ENCODE measurements at places on chromosomes 13 and 19. TPM values are rescaled to one million over a fixed set of nuclear protein-coding genes. Genes with fewer than 3 reads are reported as not detected.

DAND5 gene
- not detected for total RNA-seq

FBXO27 gene
- 8.9 TPM for total RNA-seq

ZNF730 gene
- 14.8 TPM for total RNA-seq

ZSWIM9 gene
- total RNA-seq, result 3.9 TPM

TIMM13 gene
- 19.9 TPM for total RNA-seq

FAAP24 gene
- total RNA-seq, result 1.5 TPM

ZNF208 gene
- 23.4 TPM for total RNA-seq

COL4A1 gene
- total RNA-seq, result 64.4 TPM

GADD45B gene
- total RNA-seq, result 5.9 TPM

ZNF580 gene
- 4.4 TPM for total RNA-seq

HSPB6 gene
- 0.25 TPM for total RNA-seq

ZNF625 gene
- total RNA-seq, result 17.9 TPM

FGF22 gene
- 0.25 TPM for total RNA-seq

PROZ gene
- total RNA-seq, result not detected

IGFL1 gene
- not detected for total RNA-seq

Measured in temporal lobe (tissue), 4 donors.